ENCODE measurements at places on chromosomes 4 and X.

DNA sequence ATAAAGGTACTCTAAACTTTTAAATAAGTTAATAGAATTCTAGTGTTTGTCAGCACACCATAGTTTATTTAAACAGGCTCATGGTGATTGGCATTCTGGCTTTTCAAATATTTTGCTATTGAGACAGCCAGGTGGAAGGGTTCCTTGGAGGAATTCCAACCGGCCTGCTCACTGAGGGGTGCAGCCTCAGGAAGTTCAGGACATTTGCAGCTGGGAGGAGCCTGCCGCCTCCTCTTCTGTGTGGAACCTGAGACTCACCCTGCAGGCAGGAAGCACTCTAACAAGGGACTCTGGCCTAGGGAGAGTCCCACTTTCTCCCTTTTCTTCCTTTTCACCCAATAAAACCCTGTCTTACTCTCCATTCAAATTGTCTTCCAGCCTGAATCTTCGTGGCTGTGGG is 1328.0 kb downstream of the FSTL5 start:
- DNase-seq: no peak

GRCh38 chr4:30776921-30777415 is 56.8 kb downstream of the PCDH7 start:
- DNase-seq: no peak

- DNase-seq: no peak
Measured at GRCh38 chr4:25089051-25089763, 58.5 kb upstream of the LGI2 start.

DNA sequence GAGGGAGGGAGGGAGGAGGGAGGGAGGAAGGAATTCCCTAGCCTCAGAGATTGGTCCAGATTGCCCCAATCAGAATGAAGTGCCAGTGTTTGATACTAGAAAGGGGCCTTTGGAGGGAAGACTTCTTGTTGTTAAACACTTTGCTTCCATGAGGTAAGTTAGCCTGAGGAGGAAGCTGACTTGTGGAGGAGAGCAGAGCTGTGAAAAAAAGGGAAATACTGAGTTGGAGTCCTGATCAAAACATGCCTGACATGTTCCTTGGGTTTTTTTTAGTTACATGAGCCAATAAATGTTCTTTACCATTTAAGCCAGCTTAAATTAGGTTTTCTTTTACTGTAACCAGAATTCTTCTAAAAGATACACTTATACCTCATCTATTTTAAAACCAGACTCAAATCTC is 57.6 kb downstream of the GSX2 start:
- DNase-seq: no peak

GRCh38 chr4:62159306-62159705 is 959.2 kb downstream of the ADGRL3 start:
- no peak for DNase-seq

GRCh38 chr4:7967501-7968261 is 28.0 kb upstream of the AFAP1 start:
- DNase-seq: no peak

DNA sequence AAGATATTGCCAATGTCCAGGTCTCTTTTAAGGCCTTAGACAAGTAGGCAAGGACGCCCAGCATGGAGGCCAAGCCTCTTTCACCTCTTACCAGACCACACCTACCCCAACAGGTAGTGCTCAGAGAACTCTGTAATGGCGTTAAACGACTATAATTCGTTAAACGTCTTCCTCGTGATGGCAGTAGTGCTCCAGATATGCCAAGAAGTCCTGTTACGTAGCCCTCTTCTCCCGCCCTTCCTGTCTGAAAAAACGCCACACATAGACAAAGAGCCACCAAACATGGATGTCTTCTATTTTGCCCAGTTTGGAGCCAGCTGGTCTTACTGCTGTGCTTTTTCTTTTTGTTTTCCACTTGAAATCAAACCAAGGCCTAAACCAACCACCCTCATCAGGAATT is 190.7 kb downstream of the OR13H1 start:
- no peak for DNase-seq

- no peak for DNase-seq
Measured at GRCh38 chr4:113146876-113147358, 97.5 kb downstream of the ANK2 start.

DNA sequence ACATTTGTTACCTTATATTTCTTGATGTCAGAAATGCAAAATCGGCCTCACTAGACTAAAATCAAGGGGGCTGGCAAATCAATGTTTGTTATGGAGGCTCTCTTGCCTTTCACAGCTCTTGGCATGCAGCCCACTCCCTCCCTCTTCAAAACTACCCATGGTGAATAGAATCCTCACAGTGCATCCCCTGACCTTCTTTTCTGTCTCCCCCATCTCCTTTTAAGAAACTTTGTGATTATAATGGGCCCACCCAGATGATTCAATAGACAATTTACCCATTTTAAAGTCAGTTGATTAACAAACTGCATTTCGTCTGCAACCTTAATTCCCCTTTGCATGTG is 184.0 kb downstream of the PCDH7 start:
- DNase-seq: no peak

- DNase-seq: no peak
Measured at GRCh38 chrX:81215685-81216084, 13.8 kb downstream of the SH3BGRL start.

GRCh38 chr4:73945674-73946449 is 36.0 kb downstream of the PF4 start:
- DNase-seq: no peak

DNA sequence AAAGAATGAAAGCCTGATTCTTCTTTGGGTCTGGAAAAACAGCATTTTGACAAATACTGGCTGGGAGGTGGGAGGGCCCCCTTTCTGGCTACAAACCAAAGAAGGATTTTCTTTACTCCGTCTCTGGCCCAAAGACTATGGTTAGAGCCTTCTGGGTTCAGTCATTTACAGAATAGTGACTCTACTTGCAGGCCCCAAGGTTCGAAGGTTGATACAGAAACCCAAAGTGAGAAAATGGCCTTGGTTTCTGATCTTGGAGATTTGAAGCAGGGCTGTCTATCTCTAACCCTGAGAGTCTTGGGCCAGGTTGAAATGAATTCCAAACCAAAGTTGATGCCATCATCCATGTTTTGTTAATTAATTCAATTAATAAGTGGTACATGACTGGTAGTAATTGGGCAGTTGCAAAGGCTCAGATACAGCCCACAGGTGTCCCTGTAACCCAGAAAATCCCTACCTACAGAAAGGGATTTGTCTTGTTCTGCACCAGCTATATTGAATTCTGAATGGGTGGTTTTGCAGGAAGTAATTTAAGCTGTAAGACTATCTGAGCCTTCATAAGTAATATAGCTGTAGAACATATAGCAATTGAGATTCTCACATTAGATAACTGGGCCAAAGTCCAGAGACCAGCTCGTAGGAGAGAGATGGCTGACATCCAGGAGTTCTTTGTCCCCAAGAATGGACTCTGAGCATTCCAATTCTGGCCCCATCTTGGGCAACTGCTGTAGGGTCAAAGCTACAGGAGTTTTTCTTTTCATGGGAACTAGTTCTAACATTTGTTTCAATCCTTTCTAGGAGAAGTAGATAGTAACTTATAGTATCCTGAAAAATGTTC is 34.5 kb downstream of the CHRNA9 start:
- DNase-seq: no peak

- no peak for DNase-seq
Measured at GRCh38 chrX:134746410-134746785, 88.1 kb upstream of the PLAC1 start.

- DNase-seq: no peak
Measured at GRCh38 chr4:83370640-83370906, 35.9 kb upstream of the HPSE start.

- no peak for DNase-seq
Measured at GRCh38 chrX:2316534-2316933, 184.2 kb downstream of the DHRSX start.

GRCh38 chr4:140807491-140808252 is 51.5 kb upstream of the TBC1D9 start:
- no peak for DNase-seq

GRCh38 chr4:107018344-107018735 is 17.8 kb downstream of the DKK2 start:
- no peak for DNase-seq

All from cardiac septum (tissue), 1 donor.